ENCODE measurements at places on chromosomes 1 and 21.

DNA sequence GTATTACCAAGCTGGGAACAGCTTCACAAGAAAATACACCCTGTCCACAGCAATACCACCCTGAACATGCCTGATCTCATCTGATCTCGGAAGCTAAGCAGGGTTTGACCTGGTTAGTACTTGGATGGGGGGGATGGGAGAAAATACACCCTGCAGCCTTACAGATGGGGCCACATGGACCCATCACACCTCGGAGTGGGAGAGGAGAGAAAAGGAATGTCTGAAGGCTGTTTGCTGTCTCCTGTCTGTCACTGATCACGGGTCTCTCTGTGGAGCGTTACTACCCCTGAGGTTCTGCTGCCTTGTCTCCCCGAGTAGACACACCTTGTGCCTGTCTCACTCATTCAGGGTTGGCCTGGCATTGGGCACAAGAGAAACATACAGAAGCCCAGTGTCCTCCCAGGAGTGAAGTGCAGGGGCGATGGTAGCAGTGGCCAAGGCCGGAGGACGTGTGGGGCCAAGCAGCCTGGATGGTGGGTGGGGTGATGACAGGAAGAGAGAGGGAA lies 48.0 kb downstream of the TEX35 start:
- no peak for DNase-seq

DNA sequence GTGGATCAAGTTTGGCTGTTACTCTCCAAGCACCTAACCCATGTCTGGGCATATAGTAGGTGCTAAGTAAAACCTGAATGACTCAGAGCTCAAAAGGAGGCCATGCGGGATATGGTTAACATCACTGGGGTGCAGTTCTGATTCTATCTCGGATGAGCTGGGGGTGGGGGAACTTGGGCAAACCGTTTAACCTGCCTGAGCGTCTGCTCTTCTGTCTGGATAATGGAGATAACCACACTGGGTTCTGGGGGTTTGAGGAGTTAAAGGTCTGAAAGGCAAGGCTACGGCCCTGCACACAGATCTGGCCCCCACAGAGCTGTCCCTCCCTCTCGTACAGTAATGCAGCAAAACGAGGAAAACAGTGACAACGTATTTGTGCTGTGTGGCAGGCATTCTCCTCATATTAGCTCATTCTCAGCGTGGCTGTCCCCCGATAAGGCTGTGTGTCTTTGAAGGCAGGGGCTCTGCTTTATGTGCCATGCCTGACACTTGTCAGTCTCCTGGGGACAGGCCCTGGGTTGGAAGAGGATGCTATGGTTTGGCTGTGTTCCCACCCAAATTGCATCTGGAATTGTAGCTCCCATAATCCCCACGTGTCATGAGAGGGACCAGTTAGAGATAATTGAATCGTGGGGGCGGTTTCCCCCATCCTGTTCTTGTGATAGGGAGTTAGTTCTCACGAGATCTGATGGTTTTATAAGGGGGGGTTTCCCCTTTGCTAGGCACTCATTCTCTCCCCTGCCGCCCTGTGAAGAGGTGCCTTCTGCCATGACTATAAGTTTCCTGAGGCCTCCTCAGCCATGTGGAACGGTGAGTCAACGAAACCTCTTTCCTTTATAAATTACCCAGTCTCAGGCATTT lies 6.8 kb upstream of the ALDH4A1 start:
- no peak for DNase-seq

DNA sequence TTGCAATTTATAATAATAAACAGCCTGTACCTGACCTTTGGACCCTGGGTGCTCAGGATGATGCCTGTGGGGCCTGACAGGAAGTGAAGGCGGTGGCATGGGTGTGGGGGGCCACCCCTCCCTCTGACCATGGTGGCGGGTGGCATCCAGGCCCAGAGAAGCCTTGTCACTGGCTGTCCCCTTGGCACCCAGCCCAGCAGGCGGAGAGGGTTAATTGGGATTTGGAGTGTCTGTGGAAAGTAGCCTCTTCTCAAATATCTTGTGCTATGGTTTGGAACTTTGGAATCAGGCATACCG lies 20.5 kb downstream of the SOX13 start:
- DNase-seq: peak; percentile 56

GRCh38 chr1:17184822-17185484 lies 20.0 kb upstream of the PADI1 start:
- DNase-seq: no peak

GRCh38 chr1:185816460-185816859 lies 82.3 kb downstream of the HMCN1 start:
- no peak for DNase-seq

- DNase-seq: no peak
Observed at GRCh38 chr1:81838600-81839218, 38.0 kb downstream of the ADGRL2 start.

DNA sequence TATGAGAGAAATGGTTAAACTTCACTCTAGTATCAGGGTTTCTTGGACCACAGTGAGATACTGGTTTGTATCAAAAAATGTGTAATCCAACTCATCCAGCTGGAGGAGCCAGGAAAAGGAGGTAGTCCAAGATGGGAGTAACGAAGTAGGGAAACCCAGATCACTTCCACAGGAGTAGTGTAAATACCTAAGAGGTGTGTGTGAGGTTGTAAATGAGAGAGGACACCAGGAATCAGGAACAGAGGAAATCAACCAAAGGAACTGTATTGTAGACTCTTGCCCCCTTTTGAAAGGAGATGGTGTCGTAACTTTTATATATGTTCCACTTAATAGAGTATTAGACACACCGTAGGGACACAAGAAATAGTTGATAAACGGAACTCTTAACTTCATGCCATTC lies 19.7 kb upstream of the TLCD4 start:
- no peak for DNase-seq

GRCh38 chr1:68904477-68904876 lies 407.6 kb upstream of the DEPDC1 start:
- no peak for DNase-seq

GRCh38 chr1:191025896-191026642 lies 548.4 kb upstream of the BRINP3 start:
- no peak for DNase-seq

DNA sequence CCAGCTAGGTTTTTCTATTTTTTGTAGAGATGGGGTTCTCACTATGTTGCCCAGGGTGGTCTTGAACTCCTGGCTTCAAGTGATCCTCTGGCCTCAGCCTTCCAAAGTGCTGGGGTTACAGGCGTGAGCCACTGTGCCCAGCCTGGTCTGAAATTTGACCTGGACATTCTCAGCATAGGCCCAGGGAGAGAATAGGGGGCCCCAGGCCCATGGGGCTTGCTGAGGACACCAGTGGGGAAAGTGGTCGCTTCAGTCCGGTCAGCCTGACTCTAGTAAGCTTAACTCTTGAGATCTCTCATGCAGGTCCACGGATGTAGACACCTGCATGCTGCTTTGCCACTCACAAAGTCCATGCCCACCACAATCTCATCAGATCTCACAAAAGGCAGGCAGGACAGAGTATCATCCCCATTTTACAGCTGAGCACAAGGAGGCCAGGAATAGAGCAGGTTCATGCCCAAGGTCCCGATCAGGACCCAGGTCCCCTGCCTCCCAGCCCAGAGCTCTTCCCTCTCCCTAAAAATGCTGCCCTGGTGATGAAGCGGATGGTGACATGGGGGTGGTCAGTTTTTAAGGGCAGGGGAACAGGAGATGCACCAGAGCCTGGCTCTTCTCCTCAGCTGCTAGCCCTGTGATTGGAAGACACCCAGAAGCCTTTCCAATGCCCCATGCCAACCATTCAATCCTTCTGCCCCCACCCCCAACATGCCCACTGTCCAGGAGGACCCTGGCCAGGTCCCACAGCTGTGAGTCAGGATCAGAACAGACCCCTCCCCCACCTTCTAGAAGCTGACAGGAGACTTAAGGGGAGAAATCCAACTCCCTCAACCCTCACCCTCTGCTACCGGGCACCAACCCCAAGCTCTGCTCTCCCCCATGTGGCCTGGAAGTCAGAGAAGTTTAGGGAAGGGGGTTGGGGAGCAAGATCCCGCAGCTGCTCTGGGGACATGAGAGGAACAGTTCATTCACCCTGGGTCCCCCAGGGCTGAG lies 1.8 kb downstream of the FHL3 start:
- DNase-seq: no peak

- DNase-seq: no peak
Observed at GRCh38 chr1:118960026-118960561, 28.0 kb downstream of the TBX15 start.

GRCh38 chr1:11188381-11188780 lies 774 bp upstream of the ANGPTL7 start:
- DNase-seq: no peak

DNA sequence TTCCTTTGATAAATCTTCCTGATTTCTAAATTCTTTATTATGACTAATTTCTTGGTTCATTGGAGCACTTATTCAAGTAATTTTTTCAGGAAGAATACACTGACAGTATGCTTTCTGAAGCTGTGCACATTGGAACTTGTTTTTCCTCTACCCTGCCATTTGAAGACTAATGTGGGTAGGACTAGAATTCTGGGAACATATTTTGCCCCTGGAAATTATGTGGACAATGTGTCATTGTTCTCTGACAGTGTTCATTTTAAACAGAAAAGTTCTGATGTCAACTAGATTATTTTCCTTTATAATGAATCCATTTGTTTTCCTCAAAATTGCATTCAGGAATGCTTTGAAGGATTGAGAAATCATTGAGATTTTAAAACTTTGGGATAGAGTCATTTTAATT lies 34.8 kb upstream of the ST6GALNAC5 start:
- DNase-seq: no peak

GRCh38 chr1:110227774-110228173 lies 17.7 kb downstream of the KCNC4 start:
- DNase-seq: no peak

DNA sequence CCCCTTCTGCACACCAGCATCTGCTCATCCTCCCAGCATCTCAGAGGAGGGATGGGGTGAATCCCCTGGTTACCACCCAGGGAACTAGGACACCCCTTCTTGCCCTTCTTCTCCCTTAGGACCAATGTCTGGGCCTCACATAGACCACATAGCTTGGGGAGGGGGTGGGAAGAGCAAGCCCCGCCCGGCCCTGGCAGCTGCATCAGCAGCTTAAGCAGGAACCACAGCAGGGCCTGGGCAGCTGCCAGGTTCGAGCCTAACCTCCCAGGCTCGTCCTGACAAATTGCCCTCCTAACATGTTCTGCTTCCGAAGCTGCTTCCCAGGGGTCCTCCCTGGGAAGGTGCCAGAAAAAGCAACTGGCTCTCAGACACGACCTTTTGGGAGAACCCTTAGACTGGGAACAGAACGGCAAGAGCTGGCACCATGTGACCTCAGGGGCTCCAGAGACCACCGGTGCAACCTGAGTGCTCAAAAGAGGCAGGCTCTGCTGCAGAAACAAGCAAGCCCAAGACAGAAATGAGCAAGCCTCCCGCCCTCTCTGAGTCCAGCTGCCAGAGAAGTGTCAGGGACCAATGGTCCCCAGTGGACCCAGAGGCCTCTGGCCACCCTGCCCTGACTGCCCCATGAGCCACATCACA lies 18.4 kb upstream of the CLSTN1 start:
- no peak for DNase-seq

DNA sequence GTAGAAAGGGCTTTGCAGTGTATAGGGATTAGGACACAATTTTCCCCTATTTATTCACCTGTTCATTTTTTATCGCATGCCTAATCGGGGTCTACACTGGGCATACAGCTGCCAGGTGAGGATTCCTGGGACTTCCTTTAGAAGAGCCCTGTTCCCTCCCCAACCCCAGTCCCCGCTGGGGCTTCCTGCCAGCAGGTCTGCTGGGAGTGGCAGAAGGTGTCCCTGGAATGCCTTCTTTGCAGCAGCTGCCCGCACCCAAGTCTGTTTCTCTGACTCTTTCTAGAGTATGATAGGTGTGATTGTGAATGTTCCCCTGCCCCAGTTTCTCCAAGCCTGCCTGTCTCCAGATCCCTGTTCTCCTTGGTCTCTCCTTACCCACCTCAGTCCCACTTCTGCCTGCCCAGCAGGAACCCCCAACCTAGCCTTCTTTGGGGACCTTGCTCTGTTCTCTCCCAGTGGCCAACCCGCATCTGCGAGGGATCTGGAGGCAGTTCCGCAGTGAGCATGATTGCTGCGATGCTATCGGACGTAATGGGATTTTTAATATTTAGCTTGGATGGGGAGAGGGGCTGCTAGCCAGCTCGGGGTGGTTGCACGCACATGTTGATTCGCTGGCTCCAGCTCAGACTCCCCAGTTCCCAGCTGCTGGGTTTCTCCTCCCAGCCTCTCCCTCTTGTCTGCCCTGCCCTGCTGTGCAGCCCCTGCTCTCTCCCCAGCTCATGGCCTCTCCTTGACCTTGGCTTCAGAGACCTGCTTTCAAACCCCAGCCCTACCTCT lies 79.8 kb downstream of the EPHB2 start:
- DNase-seq: peak; percentile 29

GRCh38 chr1:97996880-97997279 lies 76.0 kb upstream of the DPYD start:
- no peak for DNase-seq

GRCh38 chr1:168112673-168113305 lies 23.9 kb downstream of the GPR161 start:
- DNase-seq: no peak

GRCh38 chr1:163758977-163759670 lies 437.4 kb downstream of the NUF2 start:
- DNase-seq: no peak

GRCh38 chr21:35346697-35347096 lies 297.6 kb upstream of the RUNX1 start:
- no peak for DNase-seq

- no peak for DNase-seq
Observed at GRCh38 chr1:208100906-208101305, 143.3 kb downstream of the PLXNA2 start.

- DNase-seq: no peak
Observed at GRCh38 chr1:233695901-233696300, 82.0 kb downstream of the KCNK1 start.

DNA sequence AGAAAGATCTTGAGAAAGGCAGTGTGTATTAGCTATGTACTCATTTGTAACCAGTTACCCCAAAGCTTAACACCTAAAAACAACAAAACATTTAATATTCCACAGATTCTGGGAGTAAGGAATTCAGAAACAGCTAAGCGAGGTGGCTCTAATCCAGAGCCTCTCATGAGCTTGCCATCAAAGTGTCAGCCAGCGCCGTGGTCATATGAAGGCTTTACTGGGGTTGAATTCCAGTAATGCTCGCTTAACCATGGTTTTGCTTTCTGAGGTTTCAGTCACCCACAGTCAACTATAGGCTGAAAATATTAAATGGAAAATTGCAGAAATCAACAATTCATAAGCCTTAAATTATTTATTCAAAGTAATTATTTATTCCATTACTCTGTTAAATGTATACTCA lies 101.8 kb downstream of the CLIC6 start:
- no peak for DNase-seq

GRCh38 chr1:244854166-244854565 lies 10.2 kb downstream of the HNRNPU start:
- no peak for DNase-seq

DNA sequence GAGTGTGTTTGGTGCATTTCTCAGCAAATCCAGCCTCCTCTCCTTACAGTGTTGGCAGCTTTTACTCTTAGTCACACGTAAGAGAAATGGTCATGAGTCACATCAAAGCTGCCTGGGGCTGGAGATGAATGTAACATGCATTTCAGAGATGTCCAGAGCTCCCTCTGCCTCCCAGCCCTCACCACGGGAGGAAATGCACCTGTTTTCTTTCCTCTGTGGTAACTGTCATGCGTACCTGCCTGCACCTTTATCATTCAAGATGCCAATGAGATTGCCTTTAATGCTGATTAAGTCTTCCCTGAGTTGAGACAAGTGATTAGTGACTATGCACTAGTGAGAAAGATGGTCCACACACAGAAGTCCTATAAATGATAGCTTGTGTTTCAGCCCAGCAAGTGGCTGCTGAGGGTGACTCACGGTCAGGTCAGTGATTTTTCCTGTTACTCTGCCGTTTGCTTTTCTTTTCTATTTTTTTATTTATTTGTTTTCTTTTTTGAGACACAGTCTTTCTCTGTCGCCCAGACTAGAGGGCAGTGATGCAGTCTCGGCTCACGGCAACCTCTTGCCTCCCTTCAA lies 277.3 kb upstream of the FMN2 start:
- no peak for DNase-seq

All from HuH-7 (cell line).